ENCODE measurements at places on chromosomes 5 and 9.

DNA sequence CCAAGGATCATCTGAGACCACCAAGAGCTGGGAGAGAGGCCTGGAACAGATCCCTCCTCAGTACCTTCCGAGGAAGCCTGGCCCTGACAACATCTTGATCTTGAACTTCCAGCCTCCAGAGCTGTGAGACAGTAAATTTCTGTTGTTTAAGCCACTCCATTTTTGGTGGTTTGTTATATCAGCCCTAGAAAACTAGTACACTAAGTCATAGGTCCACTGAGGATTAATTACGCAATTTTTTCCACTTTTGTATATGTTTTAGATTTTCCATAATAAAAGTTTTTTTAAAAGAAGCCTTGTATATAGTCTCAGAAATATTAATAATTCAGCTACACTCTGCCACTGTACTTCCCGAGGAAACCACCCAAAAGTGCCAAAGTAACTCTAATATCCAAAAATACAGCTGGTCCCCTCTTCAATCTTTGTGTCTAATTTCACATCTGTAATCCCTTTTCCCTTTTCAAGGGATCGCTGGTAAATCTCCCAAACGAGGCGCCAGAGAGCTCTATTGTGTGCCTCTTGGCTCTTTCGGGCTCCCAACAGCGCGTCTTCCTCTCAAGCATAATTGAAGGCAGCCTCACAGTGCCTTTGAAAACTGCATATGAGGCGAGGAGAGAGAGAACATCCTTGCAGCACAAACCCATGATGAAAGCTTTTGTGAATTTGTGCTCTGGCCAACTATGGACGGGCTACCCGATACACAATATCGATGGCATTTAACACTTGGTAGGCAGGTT, 32.7 kb downstream of the PRUNE2 start:
- no peak for DNase-seq

DNA sequence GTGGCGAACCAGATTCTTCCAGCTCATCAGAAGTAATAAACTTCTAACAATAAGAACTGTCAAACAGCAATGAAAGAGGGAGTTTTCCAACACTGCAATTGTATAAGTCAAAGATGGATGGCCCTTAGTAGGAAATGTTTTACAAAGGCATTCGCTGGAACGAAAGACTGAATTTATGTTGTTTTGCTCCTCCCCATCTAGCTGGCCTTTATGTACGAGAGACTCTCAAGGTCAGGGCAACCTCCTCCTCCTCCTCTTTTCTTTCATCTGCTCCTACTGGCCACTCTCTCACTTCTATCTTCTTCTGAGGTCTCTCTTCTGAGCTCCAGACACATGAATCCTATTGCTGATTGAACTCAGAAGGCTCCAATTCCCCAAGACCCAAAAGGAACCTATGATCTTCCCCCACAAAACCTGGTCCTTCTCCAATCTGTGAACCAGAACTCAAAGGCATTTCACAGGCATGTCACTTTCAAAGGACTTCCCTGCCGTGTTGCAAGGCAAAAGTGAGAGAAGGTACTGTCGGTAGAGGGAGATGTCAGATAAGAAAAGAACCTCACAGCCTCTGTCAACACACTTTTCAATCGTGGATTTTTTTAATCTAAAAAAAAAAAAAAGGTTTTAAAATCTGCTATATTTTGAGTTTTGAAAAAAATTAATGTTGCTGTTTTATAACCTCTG, 28.5 kb upstream of the PUM3 start:
- peak; percentile 11 for DNase-seq

DNA sequence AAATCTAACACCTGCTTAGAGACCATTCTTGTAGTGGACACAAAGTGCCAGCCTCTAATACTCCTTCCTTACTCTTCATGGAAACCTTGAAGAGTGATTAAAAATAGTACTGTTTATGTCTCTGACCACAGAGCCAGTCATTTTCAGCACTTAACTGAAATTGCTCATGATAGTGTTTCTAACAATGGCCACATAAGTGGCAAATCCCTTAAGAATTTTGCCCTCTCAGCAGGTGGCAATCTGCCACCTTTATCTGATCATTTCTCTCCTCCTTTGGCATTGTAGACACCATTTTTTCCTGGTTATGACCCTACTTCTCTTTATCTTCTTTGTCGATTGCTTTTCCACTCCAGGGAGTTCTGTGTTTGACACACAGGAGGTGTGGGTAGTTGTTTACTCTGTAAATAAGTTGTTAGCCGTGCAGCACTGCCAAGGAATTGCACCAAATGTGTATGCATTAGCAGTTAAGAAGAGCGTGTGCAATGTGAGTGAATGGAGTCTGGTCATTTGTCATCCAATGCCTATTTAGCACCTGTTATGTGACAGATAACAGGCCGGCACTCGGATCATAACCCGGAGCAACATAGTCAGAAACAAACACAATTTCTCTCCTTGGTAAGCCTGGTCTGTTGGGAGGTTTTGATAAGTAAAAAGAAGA, 36.8 kb upstream of the STARD4 start:
- no peak for DNase-seq

GRCh38 chr5:133981714-133982113, 13.3 kb upstream of the C5orf15 start:
- DNase-seq, result no peak

DNA sequence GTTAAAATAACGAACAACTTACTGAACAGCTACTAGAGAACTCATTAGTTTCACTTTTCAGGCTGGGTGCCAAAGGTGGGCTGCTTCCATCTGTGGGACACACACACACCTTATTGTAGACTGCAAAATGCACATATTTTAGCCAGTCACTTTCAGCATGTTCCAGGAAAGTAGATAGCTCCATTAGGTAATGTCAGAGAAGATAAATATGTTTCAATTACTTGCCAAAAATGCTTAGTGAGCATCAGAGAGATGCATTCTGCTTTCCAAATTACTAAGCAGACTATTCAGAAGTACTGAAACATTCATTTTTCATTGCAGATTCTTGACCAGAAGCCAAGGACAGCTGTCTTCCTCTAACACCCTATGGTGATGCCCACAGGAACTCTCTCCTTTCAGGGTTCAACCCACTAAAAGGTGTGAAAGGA, 56.2 kb upstream of the APC start:
- DNase-seq, result no peak

DNA sequence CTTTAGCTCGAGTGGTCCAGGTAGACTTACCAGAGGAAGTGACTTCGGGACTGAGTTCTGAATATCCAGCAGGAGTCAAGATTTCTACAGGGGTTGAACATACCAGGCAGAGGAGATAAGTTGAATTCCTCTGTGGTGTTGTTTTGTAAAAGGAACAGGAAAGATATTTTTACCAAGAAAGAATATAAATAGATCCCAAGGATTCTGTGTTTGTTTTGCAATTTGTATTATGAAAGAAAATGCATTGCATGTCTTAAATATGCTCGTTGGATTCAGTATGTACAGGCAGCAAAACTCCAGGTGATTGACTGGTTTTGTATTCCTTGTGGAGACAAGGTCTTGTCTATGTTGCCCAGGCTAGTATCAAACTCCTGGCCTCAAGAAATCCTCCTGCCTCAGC, 197.8 kb downstream of the FRMD3 start:
- DNase-seq, result no peak

DNA sequence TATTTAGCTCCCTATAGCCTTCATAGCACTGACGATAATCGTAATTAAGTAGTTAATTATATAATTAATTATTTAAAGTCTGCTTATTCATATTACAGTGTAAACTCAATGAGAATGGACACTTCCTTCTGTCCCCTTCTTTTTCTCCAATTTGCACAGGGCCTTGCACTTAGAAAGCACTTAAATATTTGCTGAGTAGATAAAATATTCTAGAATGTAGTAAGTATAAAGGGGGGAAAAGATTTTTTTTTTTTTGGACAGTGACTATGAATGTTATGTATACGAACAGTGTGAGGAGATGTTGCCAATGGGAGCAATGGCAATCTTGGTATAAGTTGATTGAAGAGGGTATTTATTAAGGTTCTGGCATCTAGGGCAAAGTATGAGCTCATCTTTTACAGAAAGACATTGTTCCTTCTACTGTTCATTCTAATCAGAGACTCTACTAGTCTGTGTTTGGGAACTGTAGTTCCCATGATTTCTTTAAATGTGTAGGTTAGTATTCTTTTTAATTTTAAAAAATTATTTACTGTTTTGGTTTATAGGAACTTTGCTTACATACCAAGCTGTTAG, 49.4 kb downstream of the YTHDC2 start:
- no peak for DNase-seq

- DNase-seq, result no peak
Measured at GRCh38 chr5:66697796-66698564, 101.8 kb downstream of the MAST4 start.

GRCh38 chr5:132429463-132430440, 60.2 kb downstream of the SLC22A5 start:
- DNase-seq, result no peak

DNA sequence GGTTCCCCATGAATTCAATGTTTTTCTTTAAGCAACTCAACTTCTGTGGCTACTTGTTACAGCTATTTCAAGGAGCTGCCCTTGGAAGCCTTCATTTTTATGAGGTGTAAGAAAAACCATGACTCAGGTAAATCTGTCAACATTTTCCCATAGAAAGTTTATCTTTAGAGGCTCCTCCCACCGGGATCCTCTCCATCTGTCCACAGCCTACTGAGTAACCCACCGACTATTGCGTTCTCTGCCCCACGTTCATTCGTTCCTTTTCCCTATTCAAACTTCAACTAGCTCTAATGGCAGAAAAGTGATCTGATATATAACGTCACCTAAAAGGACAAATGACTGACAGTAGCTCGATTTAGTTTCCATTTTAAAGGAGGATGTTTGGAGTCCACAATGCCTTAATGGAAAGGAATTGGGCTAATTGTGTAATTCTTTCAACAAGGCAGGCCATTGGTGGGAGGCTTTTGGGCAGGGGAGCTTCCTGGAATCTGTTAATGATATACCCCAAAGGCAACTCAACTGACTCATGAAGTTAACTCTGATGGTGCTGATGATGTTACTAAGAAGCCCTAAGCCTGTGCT, 29.3 kb upstream of the NR3C1 start:
- DNase-seq, result no peak

DNA sequence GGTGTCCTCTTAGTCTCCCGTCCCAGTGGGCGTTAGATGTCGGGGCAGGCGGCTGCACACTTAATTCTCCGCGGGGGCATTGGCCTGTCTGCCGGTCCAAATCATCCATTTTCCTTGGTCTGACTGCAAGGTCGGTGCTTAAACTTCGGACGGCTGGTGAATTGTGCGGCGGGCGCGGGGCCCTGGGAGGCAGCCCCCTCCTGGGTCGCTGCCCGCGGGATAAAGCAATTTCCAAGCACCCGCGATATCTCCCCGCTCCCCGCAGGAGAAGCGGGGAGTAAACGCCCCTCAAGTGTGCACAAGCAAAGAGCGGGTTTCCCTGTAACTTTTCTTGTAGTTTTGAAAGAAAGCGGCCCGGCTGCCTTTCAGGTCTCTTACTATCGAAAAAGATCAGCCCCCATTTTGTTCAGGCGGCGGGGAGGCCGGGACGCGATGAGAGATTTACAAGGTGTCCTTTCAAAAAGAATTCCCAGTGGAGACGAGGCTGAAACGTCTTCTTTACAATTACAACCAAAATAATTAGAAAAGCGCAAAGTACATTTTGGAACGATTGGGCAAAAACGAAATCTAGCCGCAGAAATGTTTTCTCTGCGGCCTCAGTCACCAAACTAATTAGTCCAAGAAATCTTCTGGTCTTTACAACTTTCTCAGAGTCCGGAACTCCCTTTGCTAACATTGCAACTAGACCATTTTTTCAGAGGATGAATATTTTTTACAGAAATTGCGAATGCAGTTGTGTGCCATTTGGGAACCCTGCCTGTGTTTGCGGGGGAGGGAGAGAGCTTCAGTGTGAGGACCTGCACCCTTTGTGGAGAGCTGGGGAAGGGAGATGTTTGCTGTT, 1.8 kb downstream of the IRX1 start:
- DNase-seq, result no peak

DNA sequence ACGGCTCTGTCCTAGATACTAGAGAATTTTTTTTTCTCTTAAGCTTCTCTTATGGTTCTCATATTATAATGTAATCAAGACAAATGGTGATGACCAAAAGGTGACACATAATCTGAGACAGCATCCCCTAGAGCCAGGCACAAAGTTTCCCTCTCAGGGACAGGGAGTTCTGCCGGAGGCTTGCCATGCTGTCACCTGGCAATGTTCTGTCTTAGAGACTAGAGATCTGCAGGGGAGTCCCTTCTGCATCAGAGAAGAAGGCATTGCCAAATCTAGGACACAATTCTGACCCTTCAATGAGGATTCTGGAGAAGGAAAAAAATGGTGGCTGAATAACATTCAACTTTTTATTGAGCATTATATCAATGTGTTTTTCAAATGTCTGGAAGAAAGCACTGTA, 261.2 kb upstream of the TRPC7 start:
- no peak for DNase-seq

DNA sequence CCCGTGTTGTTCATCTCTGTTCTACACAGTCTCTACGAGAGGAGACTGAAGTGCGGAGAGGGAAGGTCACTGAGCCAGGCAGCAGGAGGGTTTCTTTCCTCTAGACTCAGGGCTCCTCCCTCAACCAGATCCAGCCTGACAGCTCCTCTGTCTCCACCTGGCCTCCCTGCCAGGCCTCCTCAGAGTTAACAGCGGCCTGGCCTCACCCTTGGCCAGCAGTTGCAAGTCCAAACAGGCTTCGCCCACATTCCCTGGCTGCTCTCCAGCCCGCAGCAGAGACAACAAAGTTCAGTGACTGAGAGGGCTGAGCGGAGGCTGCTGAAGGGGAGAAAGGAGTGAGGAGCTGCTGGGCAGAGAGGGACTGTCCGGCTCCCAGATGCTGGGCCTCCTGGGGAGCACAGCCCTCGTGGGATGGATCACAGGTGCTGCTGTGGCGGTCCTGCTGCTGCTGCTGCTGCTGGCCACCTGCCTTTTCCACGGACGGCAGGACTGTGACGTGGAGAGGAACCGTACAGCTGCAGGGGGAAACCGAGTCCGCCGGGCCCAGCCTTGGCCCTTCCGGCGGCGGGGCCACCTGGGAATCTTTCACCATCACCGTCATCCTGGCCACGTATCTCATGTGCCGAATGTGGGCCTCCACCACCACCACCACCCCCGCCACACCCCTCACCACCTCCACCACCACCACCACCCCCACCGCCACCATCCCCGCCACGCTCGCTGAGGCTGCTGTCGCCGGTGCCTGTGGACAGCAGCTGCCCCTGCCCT, at the start of gene HRCT1:
TSS of gene HRCT1 (plus strand) at position 291 of the 768 bp plus-strand sequence. CDS start at position 377, 86 bp downstream.
- no peak for DNase-seq

- DNase-seq, result peak; percentile 55
Measured at GRCh38 chr9:1008216-1008615, 31.8 kb downstream of the DMRT3 start.

DNA sequence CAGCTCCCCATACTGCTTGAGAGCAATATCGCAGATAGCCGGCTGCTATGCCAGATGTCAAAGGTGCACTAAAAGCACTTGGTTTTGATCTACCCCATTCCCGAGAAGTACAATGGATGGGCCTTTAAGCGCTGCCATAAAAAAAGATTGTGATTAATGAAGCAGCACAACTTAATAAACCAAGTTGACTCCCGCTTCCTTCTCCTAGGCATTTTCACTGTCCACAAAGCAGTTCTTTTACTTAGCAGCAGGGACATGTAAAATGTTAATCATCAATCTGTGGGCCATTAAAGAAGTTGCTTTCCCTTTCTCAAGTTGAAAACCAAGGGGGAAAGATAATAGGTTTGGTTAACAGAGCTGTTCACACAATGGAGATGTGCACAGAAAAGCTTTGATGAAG, 176.4 kb downstream of the TRPM6 start:
- DNase-seq, result no peak
